ENCODE measurements at places on chromosomes 7 and 10. TPM values are rescaled to one million over a fixed set of nuclear protein-coding genes. Genes with fewer than 3 reads are reported as not detected.

CUL2 gene
- polyA plus RNA-seq, result 21.8 TPM

ZNF503 gene
- not detected for polyA plus RNA-seq

PRXL2A gene
- polyA plus RNA-seq, result 13.2 TPM

CRYGN gene
- polyA plus RNA-seq, result not detected

AGK gene
- polyA plus RNA-seq, result 23.1 TPM

ITGB8 gene
- not detected for polyA plus RNA-seq

H2BK1 gene
- not detected for polyA plus RNA-seq
